ENCODE measurements at places on chromosomes 11 and 22. TPM values are rescaled to one million over a fixed set of nuclear protein-coding genes. Genes with fewer than 3 reads are reported as not detected.

The ANAPC15 gene
- total RNA-seq: 30.3 TPM

The ILK gene
- total RNA-seq: 106 TPM

The APLP2 gene
- 95.1 TPM for total RNA-seq

The CBLIF gene
- not detected for total RNA-seq

The DSCAML1 gene
- not detected for total RNA-seq

The DNAJB7 gene
- total RNA-seq: not detected

The CDCA5 gene
- total RNA-seq: 21.7 TPM

The TH gene
- total RNA-seq: not detected

The OSM gene
- not detected for total RNA-seq

The RGL4 gene
- not detected for total RNA-seq

The RBM4B gene
- 8.1 TPM for total RNA-seq

The CALCA gene
- total RNA-seq: not detected

The OR4C46 gene
- not detected for total RNA-seq

The CYP2D6 gene
- 0.21 TPM for total RNA-seq

The RAB38 gene
- total RNA-seq: 376 TPM

The TPST2 gene
- total RNA-seq: 25.1 TPM

The CPT1B gene
- total RNA-seq: 12.6 TPM

The ARL2 gene
- total RNA-seq: 88.5 TPM

DNA sequence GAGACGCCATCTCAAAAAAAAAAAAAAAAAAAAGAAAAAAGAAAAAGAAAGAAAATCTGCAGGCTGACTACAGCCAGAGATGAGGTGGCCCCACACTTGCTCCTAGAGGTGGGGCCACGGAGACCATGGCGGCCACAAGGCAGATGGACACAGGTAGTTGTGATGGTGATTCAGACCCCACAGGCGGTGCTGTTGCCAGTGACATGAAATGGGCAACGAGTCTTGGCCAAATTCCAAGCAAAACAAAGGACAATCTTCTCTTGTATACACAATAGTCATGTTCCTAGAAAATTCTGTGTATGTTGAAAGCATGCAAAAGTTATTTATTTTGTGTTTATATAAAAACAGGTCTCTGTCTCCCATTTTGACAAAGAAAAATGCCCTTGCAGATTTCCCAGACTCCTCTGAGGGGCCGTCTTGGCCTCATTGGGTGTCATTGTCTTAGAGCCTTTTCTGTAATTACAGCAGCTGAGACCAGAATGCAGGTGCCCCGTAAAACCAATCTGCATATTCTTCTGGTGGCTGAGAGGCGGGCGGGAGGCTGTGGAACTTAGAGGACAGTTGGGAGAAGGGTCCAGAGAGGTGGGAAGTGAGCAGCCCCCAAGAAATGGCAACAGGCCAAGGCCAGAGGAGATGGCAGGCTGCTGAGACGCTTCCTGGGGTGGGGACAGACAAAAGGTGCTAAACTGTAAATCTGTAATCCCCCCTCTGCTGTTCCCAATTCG, 22.5 kb upstream of the DAGLA start:
- peak; percentile 70 for DNase-seq

- peak; percentile 35 for DNase-seq
Measured at GRCh38 chr22:17205432-17205831, 13.8 kb downstream of the ADA2 start.

DNA sequence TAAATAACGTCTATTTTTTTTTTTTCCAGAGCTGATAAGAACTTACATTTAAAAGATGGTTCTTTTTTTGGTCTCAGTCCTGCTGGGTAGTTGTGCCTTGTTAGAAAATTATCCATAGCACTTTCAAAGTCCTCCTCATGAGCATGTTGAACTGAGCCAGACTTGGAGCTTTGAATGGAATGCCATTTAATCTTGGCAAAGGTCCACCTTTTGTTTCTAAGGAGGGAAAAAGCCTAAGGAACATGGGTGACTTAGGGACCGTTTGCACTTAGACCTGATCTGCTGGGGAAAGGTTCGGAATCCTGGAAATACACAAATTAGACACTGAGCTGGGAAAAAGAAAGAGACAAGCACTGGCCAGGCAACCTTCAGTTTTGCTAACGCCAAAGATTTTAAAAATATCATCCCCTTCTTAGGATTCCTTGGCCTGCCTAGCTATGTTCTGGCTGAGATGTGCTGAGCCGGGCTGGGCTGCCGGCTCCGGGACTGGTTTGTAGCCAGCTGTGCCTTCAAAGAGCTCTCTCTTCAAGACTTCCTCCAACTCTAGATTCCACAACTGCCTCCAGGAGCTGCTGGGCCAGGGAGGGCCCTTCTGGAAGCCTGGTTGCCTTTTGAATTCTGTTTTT, 67.4 kb downstream of the ENDOD1 start:
- no peak for DNase-seq

- no peak for DNase-seq
Measured at GRCh38 chr11:62536301-62536957, 10.2 kb downstream of the AHNAK start.

GRCh38 chr22:24699876-24700275, 74.6 kb downstream of the PIWIL3 start:
- DNase-seq: no peak

- DNase-seq: no peak
Measured at GRCh38 chr22:27844656-27845591, 43.4 kb upstream of the MN1 start.

DNA sequence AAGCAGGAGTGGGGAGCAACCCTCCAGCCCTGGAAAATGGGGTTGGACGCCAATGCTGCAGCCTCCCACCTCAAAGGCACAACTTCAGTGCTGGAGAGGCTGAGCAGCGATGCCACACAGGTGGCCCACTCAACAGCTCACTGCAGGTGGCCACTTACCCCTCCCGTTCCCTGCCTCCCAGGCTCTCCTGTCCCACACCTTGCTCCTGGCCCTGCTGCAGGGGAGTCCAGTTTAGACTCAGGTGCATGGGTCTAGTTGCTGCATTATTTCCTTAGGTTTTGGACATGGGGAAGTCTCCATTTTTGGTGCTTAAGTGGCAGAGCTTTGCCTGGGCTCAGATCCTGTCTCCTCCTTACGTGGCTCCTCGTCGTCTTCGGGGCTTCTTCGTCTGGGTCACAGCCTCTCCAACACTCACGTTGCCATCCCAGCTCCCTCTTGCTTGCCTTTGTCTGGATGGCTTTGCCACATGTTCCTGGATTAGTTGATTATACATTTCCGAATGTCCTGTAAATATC, 898.3 kb downstream of the BRD1 start:
- no peak for DNase-seq

- no peak for DNase-seq
Measured at GRCh38 chr11:114876234-114876633, 197.9 kb downstream of the NXPE2 start.

DNA sequence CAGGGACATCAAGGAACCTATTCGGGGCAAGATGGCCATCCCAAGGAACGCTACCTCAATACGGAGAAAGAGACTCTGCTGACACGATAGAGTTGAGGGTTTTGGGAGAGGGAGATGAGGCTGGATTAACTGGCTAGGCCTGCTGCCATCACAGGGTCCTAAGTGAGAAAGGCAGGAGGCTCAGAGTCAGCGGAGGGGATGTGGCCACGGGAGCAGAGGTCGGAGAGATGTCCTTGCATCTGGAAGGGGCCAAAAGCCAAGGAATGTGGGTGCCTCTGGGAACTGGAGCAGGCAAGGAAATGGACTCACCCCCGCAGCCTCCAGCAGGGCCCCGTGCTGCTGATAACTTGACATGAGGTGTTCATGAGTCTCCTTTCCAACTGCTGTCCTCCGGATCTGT, 31.0 kb upstream of the RFPL3 start:
- DNase-seq: no peak

DNA sequence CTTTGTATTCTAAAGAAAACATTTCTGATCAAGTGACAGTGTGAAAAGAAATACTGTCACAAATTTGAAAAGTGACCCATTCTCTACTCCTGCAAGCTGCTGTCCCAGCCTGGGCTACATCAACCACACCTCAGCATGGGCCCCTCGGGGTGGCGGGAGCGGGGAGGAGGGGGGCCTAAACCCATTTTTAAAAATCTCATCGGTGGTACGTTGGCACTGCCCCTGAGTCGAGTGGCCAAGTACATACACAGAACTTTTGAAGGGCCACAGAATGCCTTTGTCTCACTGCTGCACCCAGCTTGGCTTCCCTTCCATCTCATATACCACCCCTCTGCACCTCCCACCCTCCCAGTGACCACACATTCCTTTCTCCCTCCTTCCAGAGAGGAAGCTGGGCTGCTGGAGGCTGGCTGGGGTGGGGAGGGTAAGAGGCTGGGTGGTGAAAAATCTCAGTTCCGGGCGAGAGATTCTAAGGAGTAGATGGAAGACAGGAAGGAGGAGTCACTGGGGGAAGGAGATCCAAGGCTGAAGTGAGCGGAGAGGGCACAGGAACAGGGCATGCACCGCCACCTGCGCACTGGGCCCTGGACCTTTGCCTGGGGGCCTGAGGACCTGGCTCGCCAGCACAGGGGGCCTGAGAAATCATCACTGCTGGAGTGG, 21.1 kb downstream of the FXYD6 start:
- no peak for DNase-seq

GRCh38 chr11:43992183-43992582, 49.7 kb downstream of the C11orf96 start:
- DNase-seq: no peak

GRCh38 chr11:126948563-126948962, 52.0 kb downstream of the KIRREL3 start:
- no peak for DNase-seq

- DNase-seq: no peak
Measured at GRCh38 chr11:93718057-93718563, 23.2 kb downstream of the TAF1D start.

DNA sequence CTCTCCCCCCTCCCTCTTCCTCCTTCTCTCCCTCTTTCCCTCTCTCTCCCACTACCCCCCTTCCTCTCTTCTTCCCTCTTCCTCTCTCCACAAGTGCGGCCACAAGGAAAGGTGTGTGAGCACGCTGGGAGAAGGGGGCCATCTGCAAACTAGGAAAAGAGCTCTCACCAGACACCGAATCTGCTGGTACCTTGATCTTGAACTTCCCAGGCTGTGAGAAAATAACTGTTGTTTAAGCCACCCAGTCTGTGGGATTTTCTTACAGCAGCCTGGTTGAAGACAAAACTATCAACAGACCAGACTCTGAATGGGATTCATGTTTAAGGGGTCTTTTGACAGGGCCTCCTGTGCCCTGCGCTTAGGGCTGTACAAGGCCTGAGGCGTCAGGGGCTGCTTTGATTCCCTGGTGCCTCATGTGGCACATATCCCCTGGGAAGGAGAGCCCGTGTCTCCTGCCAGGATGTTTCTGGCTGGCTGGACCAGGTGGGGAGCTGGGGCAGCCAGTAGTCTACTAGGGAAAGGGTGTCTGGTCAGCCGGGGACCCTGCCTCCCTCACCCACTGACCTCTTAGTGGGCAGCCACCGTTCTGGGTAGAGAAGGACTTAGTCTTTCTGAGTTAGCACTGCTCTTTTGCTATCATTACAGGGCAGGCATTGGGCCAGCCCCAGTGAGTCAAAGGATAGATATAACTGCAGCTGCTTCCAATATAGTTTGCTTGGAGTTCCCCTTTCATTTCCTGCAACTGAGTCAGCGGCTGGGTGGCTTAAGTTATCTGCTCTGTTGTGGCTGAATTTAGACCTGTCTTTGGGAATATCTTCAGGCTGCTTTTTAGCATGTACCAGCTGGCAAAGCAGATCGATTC, 6.2 kb downstream of the PANX1 start:
- no peak for DNase-seq

- DNase-seq: peak; percentile 75
Measured at GRCh38 chr11:31240340-31240904, 129.1 kb downstream of the DCDC1 start.

DNA sequence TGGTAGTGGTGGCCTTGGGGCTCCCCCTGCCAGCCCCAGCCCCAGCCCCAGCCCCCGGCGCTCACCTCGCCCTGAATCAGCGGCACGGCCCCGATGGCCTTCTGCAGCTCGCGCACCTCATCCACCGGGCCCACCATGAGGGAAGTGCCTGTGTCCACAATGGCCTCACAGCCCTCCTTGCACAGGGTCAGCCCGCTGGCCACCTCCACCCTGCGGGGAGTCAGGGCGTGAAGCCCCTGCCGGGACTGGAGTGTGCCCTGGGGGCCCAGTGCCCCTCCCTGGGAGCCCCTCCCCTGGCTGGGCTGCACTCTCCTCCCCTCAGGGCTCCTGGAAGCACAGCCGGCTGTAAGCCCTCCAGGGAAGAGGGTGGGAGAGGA, 3.5 kb upstream of the IFITM10 start:
- DNase-seq: no peak

DNA sequence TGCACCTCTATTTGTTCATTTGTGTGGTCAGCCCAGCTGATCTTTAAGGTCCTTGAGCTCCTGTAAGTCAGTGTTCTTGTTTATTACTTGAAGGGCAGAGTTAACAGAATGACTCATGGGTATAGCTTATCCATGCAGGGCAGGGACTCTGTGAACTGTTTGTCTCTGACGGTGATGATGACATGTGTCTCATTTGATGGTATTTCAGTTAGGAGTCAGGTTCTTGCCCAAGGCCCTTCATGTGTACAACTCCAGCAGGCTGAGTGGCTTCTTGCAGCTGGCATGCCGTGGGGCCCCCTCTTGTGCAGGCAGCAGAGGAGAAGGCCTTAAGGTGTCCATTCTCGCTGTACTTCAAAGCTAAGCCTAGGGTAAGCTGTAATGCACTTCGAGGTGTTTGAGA, 165.1 kb downstream of the DBX1 start:
- peak; percentile 26 for DNase-seq

GRCh38 chr11:118705111-118705741, 25.8 kb upstream of the TREH start:
- peak; percentile 71 for DNase-seq

DNA sequence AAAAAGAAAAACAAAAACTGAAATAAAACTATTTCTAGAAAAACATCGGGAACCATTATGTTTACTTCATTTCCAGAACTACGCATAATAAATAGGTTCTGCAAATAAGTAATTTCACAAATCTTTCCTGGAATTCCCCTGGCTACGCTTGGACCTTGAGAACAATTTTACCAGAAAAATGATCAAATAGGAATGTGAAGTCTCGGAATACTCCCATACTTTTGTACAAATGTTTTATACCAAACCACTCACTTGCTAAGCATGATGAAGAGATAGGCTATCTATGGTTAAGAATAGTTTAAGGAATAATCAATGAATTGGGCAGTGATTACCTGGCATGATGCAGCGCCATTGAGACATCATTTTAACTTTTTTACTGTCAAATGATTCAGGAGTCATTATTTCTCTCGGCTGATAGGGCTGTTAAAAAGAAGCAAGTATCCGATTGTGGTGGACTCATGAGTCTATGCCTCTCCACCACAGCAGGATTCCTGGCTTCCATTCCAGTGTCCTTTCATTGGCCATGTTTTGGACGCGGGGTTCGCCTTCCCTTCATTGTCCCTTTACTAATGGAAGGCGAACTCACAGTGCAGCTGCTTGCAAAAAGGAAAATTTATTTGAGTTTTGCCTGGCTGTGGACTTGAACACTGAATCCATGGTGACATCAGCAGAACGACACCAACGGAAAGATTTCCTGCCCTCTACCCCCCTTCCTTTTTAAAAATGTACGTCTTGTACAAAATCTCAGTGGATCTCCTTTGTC, 39.9 kb upstream of the BLID start:
- no peak for DNase-seq

GRCh38 chr11:6926208-6927029, at the start of gene ZNF215:
ZNF215 (plus strand) TSS chr11:6926426; CDS start chr11:6932273, 5,847 bp downstream.
- peak; percentile 90 for DNase-seq

Data from SK-MEL-5 (cell line).